HFFc6 (cell line): ENCODE measurements at places on chromosomes 7 and 10. TPM values are rescaled to one million over a fixed set of nuclear protein-coding genes. Genes with fewer than 3 reads are reported as not detected.

DNA sequence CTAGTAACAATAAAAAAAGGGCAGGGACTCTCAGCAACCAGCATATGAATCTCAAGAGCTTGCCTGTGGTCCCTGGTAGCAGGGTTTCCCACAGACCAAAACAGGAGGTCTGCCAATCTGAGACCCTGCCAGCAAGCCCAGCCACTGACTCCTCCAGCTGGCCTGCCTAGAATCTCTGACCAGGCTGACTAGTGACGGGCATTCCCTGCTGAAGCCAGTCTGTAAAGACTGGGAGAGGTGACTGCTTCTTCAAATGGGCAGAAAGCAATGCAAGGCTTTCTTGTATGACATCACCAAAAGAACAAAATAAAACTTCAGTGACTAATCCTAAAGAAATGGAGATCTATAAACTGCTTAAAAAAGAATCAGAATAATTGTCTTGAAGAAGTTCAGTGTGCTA lies 249.4 kb downstream of the TCF7L2 start:
- H3K36me3 ChIP-seq: no peaks in the 10 kb centered on the region
- H3K4me1 ChIP-seq: peaks cover 14% of the 10 kb centered on the region
- H3K27me3 ChIP-seq: peaks cover 3% of the 10 kb centered on the region
- peak overlapping the region; percentile 38 for H3K4me3 ChIP-seq

DNA sequence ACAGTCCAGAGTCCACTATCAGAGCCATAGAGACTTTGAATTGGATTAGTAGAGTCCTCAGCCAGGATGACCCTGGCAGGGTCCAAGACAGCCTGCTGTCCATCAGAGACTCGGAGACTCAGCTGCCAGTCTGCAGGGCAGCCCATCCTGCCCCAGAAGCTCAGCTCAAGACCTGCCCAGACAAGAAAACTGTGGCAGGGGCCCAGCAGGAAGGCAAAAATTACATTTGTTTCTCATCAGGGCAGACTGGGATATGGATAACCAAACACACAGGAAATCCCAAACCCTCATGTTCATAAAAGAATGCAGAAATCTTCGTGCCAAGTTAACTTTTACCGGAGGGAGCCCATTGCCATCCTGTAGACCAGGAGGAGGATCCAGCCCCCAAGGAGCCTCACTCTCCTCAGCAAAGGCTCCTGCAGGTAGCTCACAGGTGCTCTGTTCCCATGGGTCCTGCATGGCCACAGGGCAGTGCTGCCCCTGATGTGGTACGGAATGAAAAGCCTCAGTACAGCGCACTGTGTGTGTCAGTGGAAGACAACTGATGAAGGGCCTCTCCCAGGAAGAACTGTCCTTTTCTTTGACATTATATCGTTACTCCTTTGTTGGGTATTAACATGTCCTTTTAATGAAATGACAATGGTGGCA lies 222.2 kb downstream of the KCNMA1 start:
- peaks cover 74% of the 10 kb centered on the region for H3K4me1 ChIP-seq
- H3K36me3 ChIP-seq: no peaks in the 10 kb centered on the region
- H3K27me3 ChIP-seq: no peaks in the 10 kb centered on the region
- no peak for DNase-seq
- peak overlapping the region; percentile 76 for H3K4me3 ChIP-seq
- peak overlapping the region; percentile 99 for H3K27ac ChIP-seq

Gene TECTB
- not detected in 3 replicates for total RNA-seq

Gene PROSER2
- total RNA-seq: 1.8 to 3.1 TPM (median 2.2 TPM) in 3 replicates

Gene CLEC2L
- total RNA-seq: not detected in 3 replicates
